ENCODE measurements at places on chromosomes 7 and 10.
A peak's percentile ranks its signal among the peaks of the same experiment; 100 is the strongest.

DNA sequence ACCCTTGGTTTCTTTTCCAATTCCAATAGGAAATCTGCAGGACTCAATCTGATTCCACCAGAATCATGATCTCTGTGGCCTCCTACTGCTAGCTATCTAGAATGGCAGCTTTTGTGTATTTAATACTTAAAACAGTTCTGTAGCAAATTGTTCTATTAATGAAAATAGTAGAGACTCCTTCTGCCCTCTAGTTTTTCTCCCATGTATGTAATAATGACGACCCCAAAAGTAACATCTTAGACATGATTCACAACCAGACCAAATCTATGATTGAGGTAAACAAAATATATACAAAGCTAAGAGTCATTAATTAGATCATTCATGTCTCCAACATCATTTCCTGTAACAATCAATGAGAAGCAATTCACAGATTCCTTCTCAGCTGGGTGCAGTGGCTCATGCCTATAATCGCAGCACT, 259.1 kb upstream of the MKLN1 start:
- no peak for DNase-seq

DNA sequence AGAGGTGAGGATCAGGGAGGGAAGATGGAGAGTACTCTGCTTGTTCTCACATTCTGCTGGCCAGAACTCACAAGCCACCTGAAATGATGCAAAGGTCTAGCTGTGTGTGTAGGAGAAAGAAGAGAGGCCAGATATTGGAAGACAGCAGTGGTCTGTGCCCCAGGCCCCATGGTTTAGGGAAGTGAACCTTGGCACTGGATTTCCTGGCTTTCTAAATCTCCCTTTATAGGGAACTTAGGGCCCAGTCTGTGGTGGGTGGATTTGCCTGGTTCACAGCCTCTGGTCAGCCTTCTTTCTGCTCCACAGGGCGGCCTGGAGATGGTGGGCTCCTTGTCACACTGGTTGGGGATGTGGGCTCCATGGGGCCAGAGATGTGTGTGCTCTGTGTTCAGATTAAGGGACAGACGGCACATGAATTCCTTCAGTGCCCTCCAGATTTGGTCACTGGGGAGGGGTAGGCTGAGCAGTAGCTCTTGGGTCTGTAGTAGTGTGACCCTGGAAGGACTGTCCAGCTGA, 9.5 kb upstream of the SH2D4B start:
- no peak for DNase-seq

DNA sequence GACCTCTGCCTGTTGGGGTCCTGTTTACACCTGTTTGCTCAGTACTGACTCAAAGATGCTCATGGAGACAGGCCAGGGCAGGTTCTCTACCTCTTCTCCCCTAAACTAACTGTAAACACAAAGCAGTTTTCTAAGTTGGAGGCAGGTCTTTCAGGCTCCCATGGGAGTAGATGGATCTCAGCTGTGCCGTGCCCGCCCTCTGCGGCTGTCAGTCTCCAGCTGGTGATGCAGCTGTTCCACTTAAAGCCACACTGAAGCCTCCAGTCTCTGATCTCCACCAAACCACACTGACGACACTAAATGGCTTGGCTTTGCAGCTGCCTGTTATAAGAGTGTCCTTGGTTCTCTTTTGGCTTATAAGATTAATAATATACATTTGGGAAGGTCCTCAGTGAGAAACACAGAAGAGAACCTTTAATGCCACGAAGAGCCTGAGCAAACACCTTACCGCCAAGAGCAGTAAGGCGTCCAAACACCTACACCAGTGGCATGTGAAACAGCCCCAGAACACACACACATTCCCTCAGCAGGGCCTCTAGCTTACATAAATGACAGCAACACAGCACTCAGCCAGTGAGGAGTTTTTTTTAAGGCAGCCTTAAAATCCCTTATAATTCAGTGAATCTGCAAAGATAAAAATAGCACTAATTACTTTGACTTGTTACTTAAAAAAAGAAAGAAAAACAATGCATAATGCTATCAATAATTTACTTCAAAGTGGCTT, 60.4 kb upstream of the KCNIP2 start:
- DNase-seq: no peak

DNA sequence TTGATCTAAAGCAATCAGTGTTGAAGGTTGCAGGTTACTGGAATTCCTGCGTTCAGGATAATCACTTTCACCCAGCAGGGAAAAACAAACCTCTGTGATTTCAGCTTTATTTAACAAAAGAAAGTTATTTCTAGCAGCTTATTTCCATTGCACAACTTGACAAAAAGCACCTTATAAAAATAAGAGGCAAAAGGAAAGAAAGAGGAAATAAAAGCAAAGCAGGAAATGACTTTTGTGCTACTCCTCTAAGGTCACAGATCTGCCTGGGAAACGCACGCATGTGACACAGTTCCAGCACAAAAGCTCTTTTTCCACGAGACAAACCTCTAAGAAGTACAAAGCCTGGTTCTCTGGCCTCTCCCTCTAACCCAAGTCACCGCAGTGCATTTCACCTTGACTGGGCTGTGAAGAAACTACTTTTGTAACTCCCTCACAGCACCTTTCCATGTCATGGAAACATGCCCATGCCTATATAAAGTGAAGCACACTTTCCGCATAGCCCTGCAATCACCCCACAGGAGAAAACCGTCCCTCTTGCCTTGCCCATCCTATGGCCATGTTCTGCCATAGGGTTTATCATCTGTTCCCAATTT, 870 bp downstream of the ANK3 start:
- DNase-seq: no peak

DNA sequence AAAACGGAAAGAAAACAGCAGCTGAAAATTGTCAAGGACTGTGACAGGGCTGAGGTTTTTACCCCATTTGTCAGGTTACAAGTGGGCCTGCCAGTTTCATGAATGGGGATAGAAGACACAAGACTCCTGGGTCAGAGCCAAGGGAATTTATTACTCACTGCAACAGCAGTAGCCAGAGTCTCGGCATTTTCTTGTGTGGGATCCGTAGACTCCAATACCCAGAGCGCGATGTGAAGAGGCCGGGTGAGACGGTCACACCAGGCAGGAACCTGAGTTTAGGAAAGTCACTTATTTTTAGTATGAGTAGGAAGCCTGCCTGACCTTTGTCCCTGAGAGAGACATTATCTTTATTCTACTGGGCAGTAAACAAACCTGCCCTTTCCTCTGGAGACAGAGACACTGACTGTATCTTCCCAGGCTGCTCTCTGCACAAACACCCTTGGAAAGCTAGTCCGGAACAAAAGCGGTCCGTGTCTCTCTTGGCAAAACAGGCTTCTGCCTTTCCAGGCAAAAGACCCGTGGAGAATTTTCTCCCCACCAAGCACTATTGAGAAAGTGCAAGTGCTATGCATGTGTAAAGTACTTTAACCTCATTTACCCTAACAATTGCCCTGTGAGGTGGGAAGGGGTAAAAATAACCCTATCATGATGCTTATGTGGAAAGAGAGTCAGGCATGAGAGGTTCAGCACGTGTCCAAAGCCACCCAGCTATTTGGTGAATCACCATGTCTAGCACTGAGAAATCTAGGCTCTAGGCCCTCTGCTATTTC, 58.4 kb downstream of the JCAD start:
- DNase-seq: peak; percentile 65

DNA sequence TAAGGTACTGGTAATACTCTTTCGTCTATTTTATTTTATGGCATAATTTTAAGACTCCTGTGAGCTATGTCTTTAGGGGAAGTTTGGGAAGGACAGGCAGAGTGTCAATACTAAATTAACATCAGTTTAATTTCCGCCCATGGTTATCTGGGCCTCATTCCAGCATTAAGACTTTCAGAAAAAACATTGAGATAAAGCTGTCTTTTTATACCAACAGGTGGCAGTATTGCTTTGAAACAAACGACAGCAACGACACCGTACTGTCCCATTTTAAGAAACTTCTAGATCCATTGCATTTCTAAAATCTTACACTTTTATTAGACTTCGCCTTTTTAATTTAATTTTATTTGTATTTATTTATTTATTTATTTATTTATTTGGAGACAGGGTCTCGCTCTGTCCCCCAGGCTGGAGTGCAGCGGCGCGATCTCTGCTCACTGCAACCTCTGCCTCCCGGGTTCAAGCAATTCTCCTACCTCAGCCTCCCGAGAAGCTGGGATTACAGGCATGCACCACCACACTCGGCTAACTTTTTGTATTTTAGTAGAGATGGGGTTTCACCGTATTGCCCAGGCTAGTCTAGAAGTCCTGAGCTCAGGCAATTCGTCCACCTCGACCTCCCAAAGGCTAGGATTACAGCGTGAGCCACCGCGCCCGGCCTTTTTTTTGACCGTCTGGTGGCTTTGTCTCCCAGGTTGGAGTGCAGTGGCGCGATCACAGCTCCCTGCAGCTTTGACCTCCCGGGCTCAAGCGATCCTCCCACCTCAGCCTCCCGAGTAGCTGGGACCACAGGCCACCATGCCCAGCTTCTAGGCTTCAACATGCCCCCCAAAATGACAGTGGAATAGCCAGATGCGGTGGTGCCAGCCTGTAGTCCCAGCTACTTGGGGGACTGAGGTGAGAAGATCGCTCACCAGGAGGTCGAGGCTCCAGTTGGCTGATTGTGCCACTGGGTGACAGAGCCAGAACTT, 78.7 kb upstream of the C1GALT1 start:
- peak; percentile 53 for DNase-seq

- DNase-seq: no peak
Measured at GRCh38 chr10:28302012-28302637, 739 bp downstream of the MPP7 start.

DNA sequence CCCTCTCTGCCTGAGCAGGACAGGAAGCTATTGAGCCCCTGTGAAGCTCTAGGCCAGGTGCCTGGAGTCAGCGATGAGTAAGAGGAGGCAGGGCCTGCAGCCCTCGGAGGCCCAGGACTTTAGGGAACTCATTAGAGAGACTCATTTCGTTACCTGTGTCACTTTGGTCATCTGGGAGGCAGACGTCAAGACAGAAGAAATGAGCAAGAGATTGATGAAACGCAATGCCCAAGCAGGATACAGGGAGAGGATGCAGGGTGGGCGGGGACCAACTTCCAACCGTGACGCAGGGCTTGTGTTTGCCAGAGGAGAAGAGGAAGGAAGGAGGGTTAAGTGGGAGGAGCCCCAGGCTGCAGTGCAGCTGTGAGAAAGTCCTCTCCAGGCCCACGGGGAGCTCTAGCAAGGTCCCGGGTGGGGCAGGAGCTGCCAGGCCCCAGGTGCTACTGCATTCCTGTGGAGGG, 26.4 kb upstream of the GNA12 start:
- no peak for DNase-seq

DNA sequence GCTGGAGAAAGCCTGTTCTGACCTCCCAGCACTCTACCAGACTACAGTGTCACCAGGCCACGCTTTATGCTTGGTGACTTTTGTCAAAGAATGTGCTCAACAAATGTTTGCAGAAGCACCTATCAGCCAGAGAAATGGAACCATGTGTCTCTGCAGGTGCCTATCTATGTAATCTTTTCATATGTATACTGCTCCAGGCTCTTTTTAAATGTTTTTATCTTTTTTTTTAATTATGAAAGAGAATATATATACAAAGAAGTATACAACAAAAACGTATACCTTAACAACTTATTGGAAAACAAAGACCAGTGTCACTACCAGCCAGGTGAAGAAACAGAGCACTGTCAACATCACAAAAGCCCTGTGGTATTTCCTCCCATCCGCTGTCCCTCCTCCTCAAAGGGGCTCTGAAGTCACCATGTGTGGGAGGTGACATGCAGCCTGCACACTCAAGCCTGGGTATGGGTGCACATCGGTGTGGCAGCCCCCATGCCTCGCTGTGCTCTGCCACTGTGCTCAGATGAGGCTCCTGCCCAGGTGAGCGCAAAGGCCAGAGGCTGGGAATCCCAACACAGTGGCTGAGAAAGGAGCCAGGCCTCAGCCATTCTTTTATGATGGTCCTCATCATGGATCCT, 120.6 kb downstream of the CLEC2L start:
- DNase-seq: no peak

- DNase-seq: no peak
Measured at GRCh38 chr7:158743219-158743618, 38.6 kb upstream of the NCAPG2 start.

GRCh38 chr10:48811917-48812316, 127.2 kb downstream of the WDFY4 start:
- no peak for DNase-seq

DNA sequence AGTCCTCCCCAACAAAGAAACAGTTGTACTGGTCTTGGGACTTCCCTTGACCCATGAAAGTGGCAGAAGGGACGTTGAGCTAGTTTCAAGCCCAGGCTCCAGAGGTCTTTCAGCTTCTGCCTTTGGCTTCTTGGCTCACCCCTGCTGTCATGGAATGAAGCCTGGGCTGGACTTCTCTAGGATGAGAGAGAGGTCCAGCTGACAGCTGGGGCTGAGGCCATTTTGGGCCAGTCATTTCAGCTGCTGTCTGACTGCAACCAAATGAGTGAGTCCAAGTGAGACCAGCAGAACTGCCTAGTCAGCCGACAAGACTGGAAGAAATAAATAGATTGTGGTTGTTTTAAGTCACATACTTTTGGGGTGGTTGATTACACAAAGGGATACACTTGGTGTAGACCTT, 76.6 kb downstream of the TMEM178B start:
- DNase-seq: no peak

- no peak for DNase-seq
Measured at GRCh38 chr7:39845006-39845405, 105.0 kb upstream of the CDK13 start.

GRCh38 chr7:6181136-6181535, 91.3 kb downstream of the CYTH3 start:
- DNase-seq: no peak

- no peak for DNase-seq
Measured at GRCh38 chr7:7539152-7539551, 3.5 kb upstream of the COL28A1 start.

DNA sequence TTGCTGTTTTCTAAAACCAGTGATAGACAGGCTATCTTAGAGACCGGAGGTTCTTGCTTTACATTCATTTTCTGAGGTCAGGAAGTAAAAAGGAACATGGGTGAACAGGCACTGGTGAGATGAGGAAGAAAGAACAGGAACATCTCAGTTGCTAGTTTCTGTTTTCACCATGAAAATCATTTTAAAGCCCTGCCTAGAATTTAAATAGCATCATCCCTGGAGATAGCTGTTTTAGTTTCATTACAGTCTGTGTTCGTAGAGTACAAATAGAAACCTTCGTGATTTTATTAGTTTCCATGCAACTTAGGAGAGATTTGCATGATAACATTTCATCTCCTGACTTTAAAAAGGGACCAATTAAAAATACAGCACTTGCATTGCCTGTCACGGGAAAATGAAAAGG, 14.7 kb downstream of the KCNMA1 start:
- DNase-seq: no peak

DNA sequence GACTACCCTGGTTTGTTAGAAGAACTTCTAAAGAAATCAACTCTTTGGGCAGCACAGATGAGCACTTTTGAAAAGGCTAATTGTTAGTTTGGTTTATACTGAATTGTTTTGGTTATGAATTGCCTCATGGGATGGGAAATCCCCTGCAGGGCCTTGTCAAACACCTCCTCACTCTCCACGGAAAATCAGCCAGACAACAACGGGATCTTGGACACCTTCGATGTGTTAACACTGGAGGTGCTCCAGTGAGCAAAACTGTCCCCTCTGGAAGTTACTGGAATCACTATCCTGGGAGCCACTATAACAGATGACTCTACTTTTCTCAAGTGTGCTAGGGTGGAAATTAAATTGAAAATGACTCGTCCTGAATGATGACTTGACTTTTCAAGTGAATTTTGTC, 38.7 kb downstream of the CDK6 start:
- no peak for DNase-seq

- DNase-seq: no peak
Measured at GRCh38 chr7:108284349-108285002, 154.3 kb upstream of the LAMB4 start.

All from kidney capillary endothelial cell (primary cell).